Spleen (tissue), 13 donors: ENCODE measurements at places on chromosomes 11 and 22. TPM values are rescaled to one million over a fixed set of nuclear protein-coding genes. Genes with fewer than 3 reads are reported as not detected.

The DLG2 gene
- 5.8 TPM for total RNA-seq

The THY1 gene
- 29.4 TPM for total RNA-seq

The FAM180B gene
- total RNA-seq: not detected

The HEPN1 gene
- total RNA-seq: not detected

The HBE1 gene
- 1.8 TPM for total RNA-seq

The KDM4E gene
- not detected for total RNA-seq

The SCGB1A1 gene
- not detected for total RNA-seq

The B4GALNT4 gene
- 0.69 TPM for total RNA-seq

The HOATZ gene
- total RNA-seq: not detected

The GAL gene
- total RNA-seq: not detected

- H3K36me3 ChIP-seq: no peaks in the 10 kb centered on the region
- H3K27ac ChIP-seq: no peak overlapping the region
- no peaks in the 10 kb centered on the region for H3K27me3 ChIP-seq
- H3K4me1 ChIP-seq: no peaks in the 10 kb centered on the region
These were observed 30.9 kb downstream of the KCNC1 start for GRCh38 chr11:17765356-17766072.

DNA sequence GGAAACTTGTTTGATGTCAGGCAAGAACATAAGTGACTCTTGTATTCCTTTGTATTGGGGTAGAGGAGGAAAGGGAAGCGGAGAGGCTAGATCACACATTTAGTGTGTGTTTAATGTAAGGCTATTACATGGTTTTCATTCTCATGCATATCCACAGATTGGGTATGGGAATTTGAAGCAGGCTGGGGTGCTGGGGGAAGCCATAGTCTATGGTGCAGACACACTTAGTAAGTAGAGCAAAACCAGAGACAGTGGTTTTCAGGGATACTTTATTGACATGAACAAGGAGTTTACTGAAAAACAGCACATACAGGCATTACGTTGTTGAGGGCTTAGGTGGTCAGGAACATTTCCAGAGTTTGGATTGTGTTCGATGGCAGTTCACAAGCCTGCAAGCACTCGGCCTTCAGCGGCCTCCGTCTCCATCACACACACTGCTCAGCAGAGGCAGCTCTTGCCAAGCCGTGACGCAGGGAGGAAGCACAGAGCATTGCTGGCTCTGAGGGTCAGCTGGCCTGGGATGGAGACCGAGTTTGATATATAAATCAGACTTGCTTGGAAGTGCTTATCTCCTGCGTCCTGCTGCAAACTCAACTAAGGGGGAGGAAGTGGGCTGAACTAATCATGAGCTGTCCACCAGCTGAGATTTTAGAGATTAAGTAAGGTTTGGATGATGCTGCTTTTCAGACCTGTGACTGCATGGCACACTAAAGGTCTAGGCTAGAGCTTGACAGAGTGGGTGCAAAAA lies 25.3 kb downstream of the SCN3B start:
- H3K27ac ChIP-seq: no peak overlapping the region
- H3K4me3 ChIP-seq: no peak overlapping the region

GRCh38 chr11:10026514-10026913 lies 267.5 kb downstream of the SBF2 start:
- H3K27me3 ChIP-seq: no peaks in the 10 kb centered on the region
- H3K27ac ChIP-seq: no peak overlapping the region
- H3K4me1 ChIP-seq: no peaks in the 10 kb centered on the region
- no peaks in the 10 kb centered on the region for H3K36me3 ChIP-seq

DNA sequence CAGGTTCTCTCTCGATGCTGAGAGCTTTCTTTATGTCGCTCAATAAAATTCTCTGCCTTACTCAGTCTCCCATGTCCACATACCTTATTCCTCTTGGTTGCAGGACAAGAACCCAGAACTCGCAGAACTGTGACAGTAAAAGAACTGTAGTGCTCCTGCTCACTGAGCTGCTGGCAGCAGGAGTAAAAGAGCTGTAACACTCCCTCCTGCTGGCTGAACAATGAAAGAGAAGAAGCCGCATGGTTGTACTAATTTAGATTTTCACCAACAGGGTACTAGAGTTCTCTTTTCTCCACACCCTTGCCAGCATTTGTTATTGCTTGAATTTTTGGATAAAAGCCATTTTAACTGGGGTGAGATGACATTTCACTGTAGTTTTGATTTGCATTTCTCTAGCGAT lies 433.2 kb downstream of the GUCY1A2 start:
- H3K4me1 ChIP-seq: no peaks in the 10 kb centered on the region
- H3K27ac ChIP-seq: no peak overlapping the region
- H3K4me3 ChIP-seq: no peak overlapping the region
- no peaks in the 10 kb centered on the region for H3K36me3 ChIP-seq

- H3K36me3 ChIP-seq: peaks cover 31% of the 10 kb centered on the region
- peaks cover 45% of the 10 kb centered on the region for H3K4me1 ChIP-seq
- no peak overlapping the region for H3K4me3 ChIP-seq
- no peaks in the 10 kb centered on the region for H3K27me3 ChIP-seq
- no peak for DNase-seq
These were observed 72.0 kb downstream of the CD44 start for GRCh38 chr11:35210876-35211546.

- peaks cover 4% of the 10 kb centered on the region for H3K4me1 ChIP-seq
- H3K27me3 ChIP-seq: no peaks in the 10 kb centered on the region
- no peak for DNase-seq
- peak overlapping the region; percentile 22 for H3K27ac ChIP-seq
- no peaks in the 10 kb centered on the region for H3K36me3 ChIP-seq
- no peak overlapping the region for H3K4me3 ChIP-seq
These were observed 29.2 kb downstream of the GUCY1A2 start for GRCh38 chr11:106989078-106989455.

DNA sequence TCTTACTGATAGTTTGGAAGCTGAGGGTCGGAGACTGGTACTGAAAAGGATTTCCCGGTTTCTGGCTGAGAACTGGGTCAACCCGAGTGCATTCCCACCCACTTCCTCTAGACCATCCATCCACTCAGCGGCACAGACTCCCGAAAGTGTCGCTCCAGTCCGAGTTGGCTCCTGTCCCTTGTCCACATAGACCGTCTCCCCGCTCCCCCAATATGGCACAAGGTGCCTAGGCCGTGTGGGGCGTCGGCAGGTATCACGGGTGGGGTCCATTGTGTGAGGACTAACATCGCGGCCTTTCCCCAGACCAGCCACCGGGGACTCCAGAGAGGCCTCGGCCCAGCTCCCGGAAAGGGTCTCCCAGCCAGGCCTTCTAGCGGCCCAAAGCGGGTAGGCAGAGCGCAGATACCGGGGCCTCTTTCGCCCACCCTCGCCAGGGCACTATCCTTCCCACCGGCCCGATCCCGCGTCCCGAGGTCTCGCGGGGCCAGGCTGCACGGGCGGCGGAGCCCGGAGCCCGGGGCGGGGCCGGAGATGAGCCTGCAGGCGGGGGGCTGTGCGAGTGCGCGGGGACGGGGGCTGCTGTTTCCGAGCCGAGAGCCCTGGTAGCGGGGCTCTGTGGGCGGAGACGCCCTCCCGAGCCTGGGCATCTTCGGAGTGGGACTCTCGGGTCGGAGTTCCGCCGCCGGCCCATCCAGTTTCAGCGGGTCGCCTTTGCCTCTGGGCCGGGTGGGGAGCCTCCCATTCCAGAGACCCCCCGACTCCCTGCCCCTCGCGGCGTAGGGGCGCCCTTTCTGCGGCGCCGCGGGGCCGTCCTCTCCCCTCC lies 21.1 kb downstream of the SERPINH1 start:
- H3K27ac ChIP-seq: peak overlapping the region; percentile 76
- no peaks in the 10 kb centered on the region for H3K27me3 ChIP-seq
- peaks cover 34% of the 10 kb centered on the region for H3K4me1 ChIP-seq
- H3K36me3 ChIP-seq: no peaks in the 10 kb centered on the region

- H3K27me3 ChIP-seq: no peaks in the 10 kb centered on the region
- H3K4me3 ChIP-seq: no peak overlapping the region
These were observed 45.4 kb downstream of the CTTN start for GRCh38 chr11:70443773-70444030.

DNA sequence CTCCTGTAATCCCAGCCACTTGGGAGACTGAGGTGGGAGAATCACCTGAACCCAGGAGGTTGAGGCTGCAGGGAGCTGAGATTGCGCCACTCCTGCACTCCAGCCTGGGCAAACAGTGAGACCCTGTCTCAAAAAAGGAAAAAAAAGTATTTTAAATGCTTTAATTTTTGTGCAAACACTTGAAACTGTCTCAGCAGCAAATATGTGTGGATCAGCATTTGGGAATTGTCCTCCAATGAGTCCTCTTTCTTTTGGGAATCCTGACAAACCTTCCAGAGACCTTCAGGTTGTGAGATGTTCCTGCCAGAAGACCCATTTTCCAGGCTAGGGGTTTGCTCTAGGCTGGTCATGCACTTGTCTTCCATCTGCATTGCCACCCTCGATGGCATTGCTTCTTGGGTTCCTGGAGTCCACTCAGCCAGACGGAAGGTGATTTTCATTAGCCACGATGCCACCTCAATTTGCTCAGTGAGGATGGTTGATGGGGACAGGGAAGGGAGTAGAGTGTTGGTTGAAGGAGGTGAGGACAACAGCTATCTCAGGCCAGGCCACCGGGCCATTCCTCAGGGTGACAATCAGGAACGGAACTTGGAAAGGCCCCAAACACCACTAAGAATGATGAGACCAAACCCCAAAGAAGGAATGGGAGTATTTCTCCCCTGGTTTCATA lies 55.4 kb downstream of the ST14 start:
- H3K36me3 ChIP-seq: peaks cover 4% of the 10 kb centered on the region
- H3K27me3 ChIP-seq: no peaks in the 10 kb centered on the region
- peaks cover 5% of the 10 kb centered on the region for H3K4me1 ChIP-seq
- no peak overlapping the region for H3K4me3 ChIP-seq
- H3K27ac ChIP-seq: no peak overlapping the region
- no peak for DNase-seq

- H3K27ac ChIP-seq: no peak overlapping the region
- H3K4me3 ChIP-seq: no peak overlapping the region
- H3K27me3 ChIP-seq: no peaks in the 10 kb centered on the region
- no peaks in the 10 kb centered on the region for H3K4me1 ChIP-seq
These were observed 99.2 kb upstream of the RASSF10 start for GRCh38 chr11:12909879-12910278.

DNA sequence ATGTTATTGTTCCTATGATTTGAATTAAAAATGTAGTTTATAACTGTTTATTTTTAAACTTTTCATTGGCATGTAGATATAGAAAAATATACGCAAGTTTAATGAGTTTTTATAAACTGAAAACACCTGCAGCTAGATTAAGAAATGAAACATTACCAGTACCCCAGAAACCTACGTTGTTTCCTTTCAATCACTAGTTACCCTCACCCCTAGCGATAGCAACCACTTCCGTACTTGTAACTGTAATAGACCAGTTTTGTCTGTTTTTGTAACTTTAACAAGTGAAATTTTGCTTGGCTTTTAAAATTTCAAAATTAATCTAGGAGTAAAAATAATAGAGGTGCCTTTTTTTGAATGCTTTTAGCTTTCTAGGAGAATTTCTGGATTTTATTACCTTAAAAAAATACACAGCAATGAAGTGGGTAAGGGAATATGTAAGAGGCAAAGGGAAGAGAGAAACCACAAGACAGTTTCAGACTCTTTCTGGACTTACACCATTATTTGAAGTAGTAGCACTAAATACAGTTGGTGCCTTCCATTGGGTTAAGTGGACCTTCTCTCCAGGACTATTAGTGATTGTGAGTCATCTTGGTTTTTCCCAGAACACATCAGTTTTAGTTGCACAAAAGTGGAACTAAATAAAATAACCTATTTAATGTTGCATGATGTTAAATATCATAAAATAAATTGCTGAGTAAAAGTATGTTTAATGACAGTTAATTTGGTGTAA lies 18.7 kb upstream of the NAT10 start:
- no peak overlapping the region for H3K4me3 ChIP-seq
- H3K4me1 ChIP-seq: peaks cover 4% of the 10 kb centered on the region
- DNase-seq: no peak
- peaks cover 100% of the 10 kb centered on the region for H3K36me3 ChIP-seq

GRCh38 chr11:14336507-14337503 lies 22.2 kb downstream of the RRAS2 start:
- no peaks in the 10 kb centered on the region for H3K27me3 ChIP-seq
- no peaks in the 10 kb centered on the region for H3K36me3 ChIP-seq
- no peak overlapping the region for H3K4me3 ChIP-seq
- H3K4me1 ChIP-seq: peaks cover 38% of the 10 kb centered on the region
- H3K27ac ChIP-seq: no peak overlapping the region
- no peak for DNase-seq

GRCh38 chr11:11971906-11972547 lies 36.4 kb downstream of the DKK3 start:
- peak overlapping the region; percentile 7 for H3K27ac ChIP-seq
- peaks cover 7% of the 10 kb centered on the region for H3K4me1 ChIP-seq
- H3K27me3 ChIP-seq: no peaks in the 10 kb centered on the region
- DNase-seq: no peak

GRCh38 chr11:71338801-71339395 lies 86.5 kb upstream of the SHANK2 start:
- DNase-seq: peak; percentile 15
- H3K27ac ChIP-seq: no peak overlapping the region
- no peak overlapping the region for H3K4me3 ChIP-seq

DNA sequence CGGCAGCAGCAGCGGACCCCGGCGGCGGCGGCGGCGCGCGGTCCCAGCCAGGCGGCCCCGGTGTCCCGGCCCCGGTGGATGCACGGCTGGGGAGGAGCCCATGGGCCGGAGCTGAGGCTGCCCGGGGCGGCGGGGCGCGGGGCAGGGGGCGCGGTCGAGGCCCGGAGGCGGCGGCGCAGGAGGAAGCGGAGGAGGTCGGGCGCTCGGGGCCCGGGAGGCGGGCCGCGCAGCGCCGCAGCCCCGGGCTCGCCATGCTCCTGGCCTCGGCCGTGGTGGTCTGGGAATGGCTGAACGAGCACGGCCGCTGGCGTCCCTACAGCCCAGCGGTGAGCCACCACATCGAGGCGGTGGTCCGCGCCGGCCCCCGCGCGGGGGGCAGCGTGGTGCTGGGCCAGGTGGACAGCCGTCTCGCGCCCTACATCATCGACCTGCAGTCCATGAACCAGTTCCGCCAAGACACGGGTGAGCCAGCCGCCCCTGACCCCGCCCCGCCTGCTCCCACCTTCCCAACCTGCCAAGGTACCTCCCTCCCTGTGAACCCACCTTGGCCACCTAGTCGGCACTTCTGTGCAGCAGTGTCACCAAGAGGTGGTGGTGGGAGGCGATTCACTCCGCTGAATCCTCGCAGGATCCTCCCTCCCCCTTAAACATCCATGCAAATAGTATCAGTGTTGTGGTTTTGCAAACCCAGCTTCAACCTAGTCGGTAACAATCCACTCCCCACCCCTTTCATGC lies 580 bp downstream of the DTX4 start:
- H3K4me1 ChIP-seq: peaks cover 3% of the 10 kb centered on the region
- H3K4me3 ChIP-seq: peak overlapping the region; percentile 96
- peak; percentile 88 for DNase-seq

DNA sequence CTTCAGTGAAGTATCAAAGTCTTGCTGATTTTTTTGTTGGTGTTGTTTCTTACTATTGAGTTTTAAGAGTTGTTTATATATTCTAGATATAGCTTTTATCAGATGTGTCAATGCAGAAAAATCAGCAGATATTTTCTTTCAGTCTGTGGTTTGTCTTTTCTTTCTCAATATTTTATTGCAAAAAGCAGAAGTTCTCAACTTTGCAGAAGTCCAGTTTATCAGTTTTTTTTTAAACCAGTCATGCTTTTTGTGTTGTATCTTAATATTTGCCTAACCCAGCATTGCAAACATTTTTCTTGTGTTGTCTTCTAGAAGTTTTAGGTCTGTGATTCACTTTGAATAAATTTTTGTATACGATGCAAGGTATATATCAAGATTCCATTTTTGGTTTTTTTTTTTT lies 7.0 kb downstream of the ASRGL1 start:
- H3K27ac ChIP-seq: no peak overlapping the region
- H3K4me3 ChIP-seq: no peak overlapping the region
- DNase-seq: no peak
- no peaks in the 10 kb centered on the region for H3K36me3 ChIP-seq
